ENCODE measurements at places on chromosomes 4 and X.
A peak's percentile ranks its signal among the peaks of the same experiment; 100 is the strongest.

- DNase-seq = no peak
Observed at GRCh38 chrX:153019166-153019565, 25.2 kb upstream of the PNMA5 start.

GRCh38 chr4:1830642-1831228, 25.2 kb downstream of the LETM1 start:
- DNase-seq = no peak

- no peak for DNase-seq
Observed at GRCh38 chrX:129755779-129756650, 17.2 kb downstream of the XPNPEP2 start.

- DNase-seq = no peak
Observed at GRCh38 chr4:52684896-52685295, 25.8 kb upstream of the USP46 start.

DNA sequence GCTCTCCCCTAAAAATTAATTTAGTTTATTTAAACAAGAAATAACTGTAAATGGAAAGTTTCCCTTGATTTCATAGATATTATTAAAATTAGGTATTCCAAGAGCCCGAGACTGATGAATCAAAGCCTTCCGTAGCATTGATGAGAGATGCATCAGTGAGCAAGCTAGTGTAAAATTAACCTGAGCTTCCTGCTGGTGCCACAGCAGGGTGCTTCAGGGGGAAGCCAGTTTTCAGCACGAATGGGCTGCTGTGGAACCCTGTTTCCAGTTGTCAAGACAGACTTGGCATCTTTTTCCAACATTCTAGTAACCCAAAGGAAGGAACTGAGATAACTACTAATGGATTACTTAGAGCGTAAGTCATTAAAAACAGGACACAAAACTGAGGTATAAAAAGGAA, 221.7 kb downstream of the RBMX2 start:
- no peak for DNase-seq

DNA sequence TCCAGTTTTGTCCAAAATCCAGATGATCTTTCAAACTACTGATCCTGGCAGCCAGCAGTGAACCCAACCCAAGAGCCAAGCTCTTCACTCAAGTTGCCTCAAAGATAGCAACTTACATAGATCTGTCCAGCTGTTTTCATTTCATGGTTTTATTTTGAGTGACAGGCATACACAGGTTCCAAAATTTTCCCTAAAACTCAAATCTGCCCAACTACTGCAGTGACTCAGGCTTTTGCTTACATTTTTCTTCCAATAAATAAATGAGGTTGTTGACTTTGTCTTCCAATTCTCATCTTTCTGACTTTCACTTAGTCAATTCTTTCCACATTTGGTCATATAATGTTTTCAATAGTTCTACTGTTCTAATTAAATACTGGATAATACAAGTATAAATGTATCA, 158.8 kb downstream of the TECRL start:
- DNase-seq = no peak

- DNase-seq = no peak
Observed at GRCh38 chr4:31349907-31350306, 629.7 kb downstream of the PCDH7 start.

GRCh38 chrX:9416562-9417348, 48.1 kb upstream of the TBL1X start:
- no peak for DNase-seq

DNA sequence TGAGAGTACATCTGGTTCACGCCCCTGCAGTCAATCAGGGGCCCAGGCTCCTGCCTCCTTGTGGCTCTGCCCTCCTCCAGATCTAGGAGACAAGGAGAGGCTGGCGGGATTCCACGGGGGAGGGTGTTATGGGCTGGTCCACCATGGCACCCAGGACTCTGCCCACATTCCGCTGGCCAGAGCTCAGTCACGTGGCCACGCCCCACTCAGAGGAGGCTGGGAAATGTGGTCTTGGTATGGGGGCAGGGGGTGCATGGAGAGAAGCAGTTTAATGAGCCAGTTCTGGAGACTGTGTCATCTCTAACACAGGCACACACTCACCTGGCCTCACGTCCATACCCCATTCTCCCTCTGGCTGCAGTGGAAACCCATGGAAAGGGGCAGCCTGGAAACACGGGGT, 31.5 kb upstream of the PSAPL1 start:
- no peak for DNase-seq

DNA sequence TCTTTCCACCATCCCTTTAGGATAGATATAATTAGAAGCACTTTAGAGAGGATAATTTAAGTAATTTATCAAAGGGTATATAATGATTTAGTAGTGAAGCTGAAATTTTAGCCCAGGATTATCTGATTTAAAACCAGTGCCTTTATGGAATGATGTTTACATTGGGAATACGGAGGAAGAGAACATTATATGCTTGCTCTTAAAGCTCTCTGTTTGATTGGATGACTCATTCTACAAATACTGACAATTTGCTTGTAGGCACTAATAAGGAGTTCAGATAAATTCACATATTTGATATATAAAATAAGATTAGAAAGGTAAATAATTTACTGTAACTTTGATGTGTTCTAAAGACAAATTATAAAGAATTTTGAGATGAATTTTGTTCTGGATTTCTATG, 84.7 kb downstream of the SH3BGRL start:
- no peak for DNase-seq

GRCh38 chrX:3346501-3347259, at the start of gene MXRA5:
TSS of gene MXRA5 (minus strand) at chrX:3346652. CDS start at chrX:3343833, 2,819 bp downstream.
- DNase-seq = no peak

GRCh38 chr4:147362938-147363337, 118.0 kb upstream of the EDNRA start:
- DNase-seq = no peak

DNA sequence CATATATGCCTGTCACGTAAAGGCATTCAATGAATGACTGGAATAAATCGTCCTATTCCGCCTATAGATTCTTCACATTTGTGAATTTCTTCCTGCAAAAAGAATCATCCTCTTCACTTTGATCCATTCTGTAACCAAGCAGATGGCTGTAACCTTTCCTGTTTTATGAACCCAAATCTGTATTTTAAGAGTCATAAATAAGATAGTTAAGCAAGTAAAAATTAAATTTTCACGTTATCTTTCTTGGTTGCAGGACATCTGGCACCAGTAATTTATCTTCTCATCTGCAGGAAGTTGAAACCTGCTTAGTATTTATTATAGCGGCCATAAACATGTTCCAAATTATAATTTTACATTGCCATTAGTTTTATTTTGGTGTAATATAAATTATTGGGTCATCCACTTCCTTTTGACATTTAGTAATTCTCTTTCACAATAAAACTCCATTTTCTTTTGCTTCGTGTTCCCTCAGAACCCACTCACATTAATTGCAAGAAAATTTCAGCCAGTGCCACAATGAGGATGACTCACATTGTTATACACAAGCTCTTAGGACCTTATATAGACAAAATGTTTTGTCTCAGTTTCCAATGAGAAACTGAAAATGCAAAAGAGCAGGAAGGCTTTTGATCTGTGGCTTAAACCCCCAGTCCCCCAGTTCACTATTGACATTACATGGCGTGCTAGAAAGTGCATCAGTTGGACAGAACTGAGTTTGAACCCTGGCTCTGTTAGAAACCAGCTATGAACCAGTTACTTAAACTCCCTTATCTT, 51.1 kb downstream of the TMEM156 start:
- DNase-seq = no peak

GRCh38 chr4:160247091-160247656, 1144.3 kb downstream of the RAPGEF2 start:
- no peak for DNase-seq

DNA sequence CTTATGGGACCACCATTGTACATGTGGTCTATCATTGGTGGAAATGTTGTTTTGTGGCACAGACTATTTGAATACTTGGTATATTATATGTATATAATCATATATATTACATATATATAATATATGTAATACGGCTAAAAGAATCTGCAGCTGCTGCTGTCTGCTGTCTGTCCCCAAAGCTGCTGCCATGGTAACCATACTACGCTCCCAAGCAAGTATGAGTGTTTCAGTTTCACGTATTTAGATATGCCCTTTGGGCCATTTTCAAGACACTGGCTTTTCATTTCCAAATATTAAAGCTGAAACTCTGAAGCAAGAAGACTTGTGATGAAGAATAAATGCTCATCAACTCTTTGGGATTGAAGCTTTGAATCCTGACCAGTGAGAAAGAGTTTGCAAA, 42.0 kb upstream of the ARSJ start:
- DNase-seq = no peak

DNA sequence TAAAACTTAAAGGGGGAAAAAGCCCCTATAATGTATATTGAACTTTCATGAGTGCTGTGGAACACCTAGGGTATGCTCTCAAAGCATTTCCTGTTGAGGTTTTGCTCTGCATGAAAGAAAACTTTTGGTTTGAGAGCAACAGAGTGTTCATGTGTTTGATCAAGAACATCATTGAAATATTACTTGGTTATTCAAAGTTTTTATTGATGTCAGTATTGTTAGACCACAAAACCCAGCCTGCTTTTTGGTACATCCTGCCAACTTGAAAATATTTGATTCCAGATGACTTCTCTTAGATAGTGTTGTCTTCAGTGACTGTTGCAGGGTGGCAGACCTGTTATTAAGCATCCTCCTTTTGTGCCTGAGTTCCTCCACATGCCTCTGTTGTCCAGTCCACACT, 68.0 kb downstream of the N4BP2 start:
- no peak for DNase-seq

DNA sequence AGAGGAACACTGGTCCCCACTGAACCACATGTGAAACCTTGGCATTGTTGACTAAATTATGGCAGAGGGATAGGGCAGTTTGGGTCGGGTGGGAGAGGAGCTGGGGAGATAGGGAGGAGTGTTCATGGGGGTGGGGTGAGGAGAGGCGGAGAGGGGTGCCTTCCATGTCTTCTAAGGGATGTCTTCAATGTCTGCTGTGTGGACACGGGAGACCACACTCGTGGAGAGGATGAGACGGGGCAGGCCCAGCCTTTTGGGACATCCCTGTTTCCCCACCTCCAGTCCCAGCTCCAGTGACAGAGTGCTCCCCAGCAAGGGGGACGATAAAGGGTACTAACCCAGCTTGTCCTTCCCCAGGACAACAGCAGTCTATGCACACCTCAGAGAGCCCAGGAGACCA, 146.4 kb upstream of the MAMLD1 start:
- DNase-seq = no peak

DNA sequence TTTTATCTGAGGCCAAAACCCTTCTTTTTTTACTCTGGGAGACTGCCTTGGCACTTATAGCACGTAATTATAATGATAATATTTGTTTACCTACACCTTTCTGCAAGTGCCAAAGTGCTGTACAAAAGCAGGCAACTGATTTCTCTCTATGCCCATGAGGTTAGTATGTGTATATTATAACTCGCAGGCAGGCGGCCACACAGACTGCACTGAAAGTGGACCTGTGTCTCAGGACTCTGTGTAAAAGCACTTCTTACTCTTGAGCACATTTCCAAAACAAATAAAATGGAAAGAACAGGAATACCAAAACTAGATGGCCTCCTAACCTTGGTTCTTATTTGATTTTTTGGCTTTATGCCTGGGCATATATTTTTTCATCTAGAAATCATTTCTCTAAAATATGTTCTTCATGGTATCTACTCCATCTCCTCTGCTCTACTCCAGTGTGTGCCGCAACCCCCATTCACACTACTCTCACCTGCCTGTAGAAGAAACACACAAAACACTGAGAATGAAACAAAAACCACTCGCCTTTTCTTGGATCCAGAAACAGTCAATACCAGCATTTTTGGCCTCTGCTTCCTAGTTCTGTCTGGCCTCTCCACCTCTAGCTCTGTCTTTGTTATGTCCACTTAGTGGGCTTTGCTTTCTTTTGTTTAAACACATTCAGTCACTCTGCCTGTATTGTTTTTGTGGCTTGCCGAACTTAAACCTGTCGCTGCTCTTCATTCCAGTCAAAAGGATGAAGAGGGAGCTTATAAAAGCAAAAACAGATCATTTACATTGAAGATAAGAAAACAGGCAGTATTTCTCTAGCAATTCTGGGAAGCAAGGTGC, 934.5 kb upstream of the TENM3 start:
- DNase-seq = peak; percentile 5

DNA sequence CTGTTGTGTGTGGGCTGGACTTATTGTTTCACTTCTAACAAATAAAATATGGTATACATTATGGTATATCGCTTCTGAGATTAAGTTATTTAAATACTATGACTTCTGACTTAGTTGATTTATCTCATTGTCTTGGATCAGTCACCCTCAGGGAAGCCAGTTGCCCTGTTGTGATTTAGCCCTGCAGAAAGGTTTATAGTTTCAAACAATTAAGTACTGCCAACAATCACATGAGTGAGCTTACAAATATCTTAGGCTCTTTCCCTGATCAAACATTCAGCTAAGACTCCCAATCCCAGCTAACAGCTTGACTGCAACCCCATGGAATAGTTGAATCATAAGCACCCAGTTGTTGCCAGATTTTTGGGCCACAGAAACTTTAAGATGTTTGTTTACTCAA, 85.4 kb downstream of the MAGEC1 start:
- DNase-seq = no peak

DNA sequence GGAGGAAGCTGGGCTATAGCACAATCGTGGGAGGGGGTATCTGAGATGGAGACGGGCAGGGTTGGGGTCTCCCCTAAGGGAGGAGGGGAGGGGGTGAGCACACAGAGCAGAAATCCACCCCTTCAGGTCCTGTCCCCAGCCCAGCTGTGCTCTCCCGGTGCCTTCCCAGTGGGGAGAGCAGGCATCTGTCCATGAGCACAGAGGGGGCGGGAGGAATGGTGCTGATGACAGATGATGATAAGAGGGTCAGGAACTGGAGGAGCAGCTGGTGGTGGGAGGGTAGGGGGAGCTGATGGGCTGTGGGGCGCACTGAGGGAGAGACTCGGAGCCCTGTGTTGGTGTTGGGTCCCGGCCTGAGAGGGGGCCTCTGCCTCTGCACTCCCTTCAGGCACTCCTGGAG, 8.6 kb downstream of the ATP2B3 start:
- DNase-seq = no peak

DNA sequence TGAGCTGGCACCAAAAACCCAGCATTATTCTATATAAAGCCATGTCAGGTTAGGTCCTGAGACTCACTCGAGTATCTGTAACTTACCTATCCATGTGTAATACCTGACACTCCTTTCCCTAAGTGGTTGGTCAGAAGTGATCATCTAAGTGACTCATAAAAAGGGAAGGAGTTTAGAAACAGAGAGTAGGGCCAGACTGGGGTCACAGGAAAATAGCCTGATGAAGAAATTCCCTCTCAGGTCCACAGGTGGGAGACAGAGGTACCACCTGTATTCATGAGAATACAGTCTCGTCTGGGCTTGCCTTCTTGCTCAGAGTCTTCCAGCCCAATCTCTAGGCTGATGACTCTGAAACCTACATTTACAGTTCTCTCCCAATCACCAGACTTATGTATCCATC, 161.8 kb upstream of the MAP3K15 start:
- no peak for DNase-seq

GRCh38 chr4:2843941-2844584, 419 bp downstream of the ADD1 start:
- DNase-seq = no peak

- DNase-seq = no peak
Observed at GRCh38 chr4:9962611-9963314, 58.5 kb downstream of the SLC2A9 start.

GRCh38 chr4:15106399-15106798, 104.1 kb downstream of the CPEB2 start:
- DNase-seq = no peak

- no peak for DNase-seq
Observed at GRCh38 chr4:35347276-35347675, 897.0 kb downstream of the ARAP2 start.

GRCh38 chr4:12203945-12204344, 775.3 kb upstream of the HS3ST1 start:
- no peak for DNase-seq

GRCh38 chr4:20889901-20890300, 189.6 kb downstream of the PACRGL start:
- DNase-seq = no peak

All from NCI-H2107 (cell line).